Stimulated activated CD8-positive, alpha-beta memory T cell treated with anti-CD3 and anti-CD28 coated beads, Interleukin-4, amount 100 ng/mL, for 1 hour (primary cell): ENCODE measurements at places on chromosomes 7 and 10.

DNA sequence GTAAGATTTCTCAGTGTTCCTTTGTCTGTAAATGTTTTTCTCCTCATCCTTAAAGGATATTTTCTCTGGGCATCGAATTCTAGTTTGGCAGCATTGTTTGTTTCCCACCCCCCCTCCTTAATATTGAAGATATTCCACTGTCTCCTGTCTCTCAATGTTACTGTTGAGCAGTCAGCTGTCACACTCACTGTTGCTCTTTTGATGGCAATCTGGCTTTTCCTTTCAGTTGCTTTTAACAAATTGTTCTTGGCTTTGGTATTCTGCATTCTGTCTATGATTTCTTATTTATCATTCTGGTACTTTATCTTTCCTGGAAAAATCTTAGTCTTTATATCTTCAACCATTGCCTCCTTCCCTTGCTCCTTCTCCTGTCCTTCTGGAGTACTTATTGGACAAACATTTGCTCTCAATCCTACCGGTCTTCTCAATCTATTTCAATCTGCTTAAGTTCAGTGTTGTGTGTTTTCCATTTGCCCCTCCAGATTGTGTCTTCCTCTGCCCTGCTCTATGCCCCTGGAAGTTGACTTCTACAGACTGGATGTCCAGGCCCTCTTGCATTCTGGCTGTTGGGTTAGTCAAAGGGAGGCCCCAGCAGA is 9.3 kb upstream of the GTPBP4 start:
- DNase-seq = no peak

DNA sequence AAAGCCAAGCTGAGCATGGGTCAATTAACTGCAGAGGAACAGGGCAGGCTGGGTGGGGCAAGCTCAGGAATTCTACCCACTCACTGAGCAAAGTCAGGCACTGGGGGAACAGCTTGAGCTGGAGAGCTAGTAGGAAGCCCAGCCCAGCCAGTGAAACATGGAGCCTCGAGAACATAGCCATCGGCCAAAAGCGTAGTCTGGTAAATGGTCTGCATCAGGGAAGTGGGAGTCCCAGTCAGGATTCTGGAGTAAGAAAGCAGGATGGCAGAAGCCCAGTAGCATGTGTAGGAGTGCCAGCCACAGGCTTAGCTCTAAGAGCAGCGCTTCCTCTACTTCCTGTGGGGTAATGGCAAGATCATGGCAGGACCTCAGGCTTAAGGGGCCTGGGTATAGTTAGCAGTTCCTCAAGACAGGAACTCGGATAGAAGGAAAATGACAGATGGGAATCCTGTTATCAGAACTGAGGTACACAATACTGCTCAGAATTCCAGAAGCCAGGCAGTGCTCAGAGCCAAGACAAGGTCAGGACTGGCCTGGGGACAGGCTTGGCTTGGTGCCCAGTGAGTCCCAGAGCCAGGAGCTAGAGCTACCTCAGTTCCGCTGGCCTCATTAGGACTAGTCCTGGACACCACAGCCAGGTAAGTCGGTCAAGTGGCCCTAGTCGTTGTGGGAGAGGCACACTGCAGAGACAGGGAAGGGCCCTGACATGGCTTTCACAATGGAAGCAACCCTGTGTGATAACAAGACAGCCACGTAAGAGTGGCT is 65.4 kb upstream of the MXI1 start:
- DNase-seq = no peak

- DNase-seq = no peak
Measured at GRCh38 chr7:24701261-24702235, 55.7 kb downstream of the GSDME start.

GRCh38 chr7:47634273-47634672 is 52.4 kb upstream of the TNS3 start:
- no peak for DNase-seq

DNA sequence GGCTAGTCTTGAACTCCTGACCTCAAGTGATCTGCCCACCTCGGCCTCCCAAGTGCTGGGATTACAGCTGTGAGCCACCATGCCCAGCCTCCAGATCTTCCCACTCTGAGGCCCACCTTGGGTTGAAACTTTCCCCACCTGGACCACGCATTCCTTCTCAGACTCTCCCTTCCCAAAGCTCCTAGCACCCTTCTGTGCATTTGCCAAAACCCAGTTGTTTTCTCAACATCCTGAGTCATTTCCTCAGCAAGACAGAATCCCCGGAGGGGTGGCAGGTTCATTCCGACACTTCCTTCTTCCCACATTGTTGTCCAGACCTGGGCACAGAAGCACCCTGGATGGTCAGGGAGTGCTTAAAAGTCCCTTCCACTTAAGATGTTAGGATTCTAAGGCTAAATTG is 28.9 kb downstream of the BAG3 start:
- DNase-seq = no peak

DNA sequence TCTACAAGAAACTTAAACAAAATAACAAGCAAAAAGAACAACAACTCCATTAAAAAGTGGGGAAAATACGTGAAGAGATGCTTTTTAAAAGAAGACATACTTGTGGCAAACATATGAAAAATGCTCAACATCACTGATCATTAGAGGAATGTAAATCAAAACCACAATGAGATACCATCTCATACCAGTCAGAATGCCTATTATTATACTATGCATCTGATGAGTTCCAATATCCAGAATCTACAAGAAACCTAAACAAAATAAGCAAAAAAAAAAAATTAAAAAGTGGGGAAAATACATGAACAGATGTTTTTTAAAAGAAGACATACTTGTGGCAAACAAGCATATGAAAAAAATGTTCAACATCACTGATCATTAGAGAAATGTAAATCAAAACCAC is 29.6 kb upstream of the AKR1C3 start:
- no peak for DNase-seq

DNA sequence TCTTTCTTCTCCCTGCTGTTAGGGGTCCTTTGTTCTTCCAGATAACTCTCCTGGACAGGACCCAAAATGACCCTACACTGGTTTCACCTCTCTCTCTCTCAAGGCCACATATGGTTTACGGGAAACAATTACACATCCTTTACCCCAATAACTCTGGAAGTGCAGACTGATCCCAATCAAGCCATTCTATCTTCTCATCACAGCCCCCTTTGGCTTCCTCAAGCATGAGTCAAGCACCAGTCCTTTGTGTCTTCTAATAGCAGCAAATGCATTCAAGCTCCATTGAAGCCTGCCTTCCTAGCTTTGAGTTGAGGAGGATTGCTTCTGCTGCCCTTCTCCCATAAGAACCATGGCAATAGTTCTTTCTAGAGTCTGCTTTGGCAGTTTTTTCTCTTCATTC is 20.2 kb downstream of the C10orf67 start:
- DNase-seq = no peak

DNA sequence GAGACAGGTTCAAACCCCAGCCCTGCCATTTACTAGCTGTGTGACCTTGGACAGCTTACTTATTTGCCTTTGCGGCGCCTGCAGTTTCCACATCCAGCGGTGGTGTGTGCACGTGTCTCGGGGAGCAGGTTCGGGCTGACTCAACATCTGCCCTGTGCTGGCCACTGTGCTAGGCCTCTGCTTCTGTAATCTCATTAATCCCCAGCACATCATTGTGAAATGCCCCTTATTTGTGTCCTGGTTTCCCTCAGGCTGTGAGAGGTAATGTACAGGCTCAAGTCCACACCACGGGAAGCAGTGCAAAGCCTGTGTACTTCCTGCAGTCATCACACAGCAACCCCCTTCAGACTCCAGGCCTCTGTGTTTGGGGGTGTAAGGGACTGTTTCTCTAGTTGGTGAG is 285.7 kb downstream of the RPS24 start:
- DNase-seq = no peak

DNA sequence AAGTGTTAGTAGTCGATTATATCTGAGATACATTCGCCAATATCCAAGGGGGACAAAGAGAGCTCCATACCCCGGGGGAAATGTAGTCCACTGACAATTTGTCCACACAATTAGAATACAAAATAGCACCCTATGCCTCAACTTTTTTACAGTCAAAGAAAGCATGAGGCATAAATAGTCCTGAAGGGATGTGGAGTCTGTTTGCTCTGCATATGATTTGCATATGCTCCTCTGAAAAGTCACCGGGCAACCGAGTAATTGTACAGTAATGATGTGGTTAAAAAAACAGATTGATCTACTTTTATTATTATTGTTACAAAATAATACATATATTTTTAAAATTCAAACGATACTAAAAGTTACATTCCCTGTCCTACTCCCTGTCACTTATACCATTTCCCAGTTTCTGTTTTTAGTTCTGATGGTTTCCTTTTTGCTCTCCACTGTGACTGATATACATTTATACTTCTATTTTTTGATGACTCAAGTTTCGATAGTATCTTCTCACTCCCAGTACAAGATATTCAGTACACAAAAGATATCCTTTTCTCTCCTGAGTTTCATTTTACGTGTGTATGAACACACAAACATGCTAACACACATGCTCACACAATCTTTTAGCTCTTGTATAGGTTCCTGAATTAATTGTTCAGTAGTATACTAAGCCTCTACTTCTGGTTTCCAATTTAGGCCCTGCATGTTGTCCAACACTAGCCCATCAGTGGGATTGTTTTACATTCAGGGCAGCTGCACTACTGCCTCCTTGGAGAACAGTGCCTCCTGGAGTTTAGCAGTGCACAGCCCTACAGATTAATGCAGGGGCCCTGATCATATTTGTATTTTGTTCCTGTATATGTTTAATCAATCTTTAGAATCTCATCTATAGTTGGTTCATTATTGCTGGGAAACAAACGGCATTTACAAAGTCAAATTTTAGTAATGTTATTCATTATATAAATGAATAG is 130.9 kb downstream of the TES start:
- DNase-seq = no peak

GRCh38 chr10:113177156-113177935 is 227.3 kb downstream of the TCF7L2 start:
- DNase-seq = no peak

DNA sequence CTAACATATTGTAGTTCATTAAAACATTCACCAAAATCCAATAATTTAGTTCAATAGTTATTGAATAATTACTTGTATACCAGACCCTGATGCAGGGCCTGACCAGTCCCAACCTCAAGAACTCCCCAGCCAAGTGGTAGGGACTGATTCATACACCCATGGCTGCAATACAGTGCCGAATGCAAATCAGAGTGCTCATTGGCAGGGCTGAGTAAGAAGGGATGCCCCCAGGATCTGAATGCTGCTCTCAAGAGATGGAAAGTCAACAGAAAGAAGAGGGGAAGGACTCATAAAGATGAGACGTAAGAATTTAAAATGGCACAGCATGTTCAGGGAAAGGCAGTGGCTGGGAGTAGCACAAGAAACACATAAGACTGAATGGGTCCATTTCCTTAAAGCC is 29.9 kb downstream of the ZNF438 start:
- no peak for DNase-seq

GRCh38 chr7:1291357-1291689 is 58.7 kb downstream of the UNCX start:
- DNase-seq = no peak

DNA sequence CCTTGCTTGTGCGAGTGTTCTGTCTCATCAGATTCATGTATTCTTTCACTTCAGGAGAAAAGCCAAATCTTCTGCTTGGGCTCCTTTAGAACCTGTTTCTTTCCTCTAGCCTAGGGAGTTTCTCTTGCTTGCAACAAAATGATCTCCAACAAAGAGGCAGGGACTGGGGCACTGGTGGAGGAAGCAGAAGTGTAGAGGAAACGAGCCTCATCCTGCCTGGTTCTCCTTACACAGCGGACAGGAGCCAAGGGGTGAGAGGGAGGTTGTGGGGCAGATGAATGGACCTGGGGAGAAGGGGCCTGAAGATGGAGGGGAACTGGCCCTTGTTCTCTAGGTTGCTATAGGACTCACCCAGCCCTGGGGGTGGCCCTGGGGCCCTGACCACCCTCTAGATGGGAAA is 141.1 kb downstream of the PKD1L1 start:
- no peak for DNase-seq

DNA sequence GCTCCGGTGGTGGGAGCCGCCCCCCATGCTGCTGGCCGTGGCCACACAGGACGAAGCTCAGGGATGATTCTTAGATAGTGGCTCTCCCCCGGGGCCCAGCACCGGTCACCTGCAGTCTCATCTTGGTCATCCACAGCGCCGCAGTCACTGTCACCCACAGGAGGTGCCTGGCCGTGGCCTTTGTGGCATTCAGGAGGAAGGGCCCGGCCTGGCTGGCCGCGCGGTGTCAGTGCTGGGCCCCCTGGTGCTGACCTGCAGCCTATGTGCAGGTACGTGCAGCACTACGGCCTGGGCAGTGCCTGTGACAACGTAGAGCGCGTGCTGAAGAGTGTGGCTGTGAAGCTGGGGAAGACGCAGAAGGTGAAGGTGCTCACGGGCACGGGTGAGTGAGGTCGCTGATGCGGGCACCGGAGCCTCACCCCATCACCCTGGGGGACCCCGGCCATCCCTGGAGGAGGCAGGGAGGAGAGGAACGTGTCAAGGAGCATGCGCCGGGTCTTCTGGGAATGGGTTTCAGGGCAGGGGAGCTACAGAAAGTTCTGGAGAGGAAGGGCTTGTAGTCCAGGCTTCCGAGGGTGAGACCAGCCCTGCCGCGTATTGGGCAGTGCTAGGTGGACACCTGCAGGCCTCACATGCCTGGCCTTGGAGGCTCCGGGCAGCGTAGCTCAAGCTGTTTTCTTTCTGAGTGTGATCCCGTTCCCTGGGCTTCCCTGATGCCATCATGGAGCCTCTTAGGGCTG is 5.0 kb downstream of the SPRN start:
- DNase-seq = no peak
